Left renal cortex interstitium (tissue), 4 donors: ENCODE measurements at places on chromosomes 4 and X.

DNA sequence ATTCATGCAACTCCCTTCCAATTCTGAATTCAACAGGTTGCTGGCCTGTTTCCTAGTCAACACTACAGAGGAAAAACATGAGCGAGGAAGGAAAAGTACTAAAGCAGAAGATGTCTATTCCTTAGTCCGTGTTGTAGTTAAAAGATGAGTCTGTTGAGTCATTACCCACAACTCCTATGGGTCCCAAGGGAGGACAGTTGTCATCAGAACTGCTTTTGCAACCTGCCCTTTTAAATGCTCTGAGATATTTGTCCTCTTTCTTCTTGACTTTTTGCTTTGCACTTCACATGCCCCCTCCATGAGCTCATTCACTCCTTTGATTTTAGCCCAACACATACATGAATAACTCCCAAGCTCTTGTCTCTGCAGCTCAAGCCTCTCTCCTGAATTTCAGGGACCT is 119.2 kb downstream of the CORIN start:
- no peak for DNase-seq

- no peak for DNase-seq
Observed at GRCh38 chr4:590313-590841, 14.3 kb upstream of the TMEM271 start.

DNA sequence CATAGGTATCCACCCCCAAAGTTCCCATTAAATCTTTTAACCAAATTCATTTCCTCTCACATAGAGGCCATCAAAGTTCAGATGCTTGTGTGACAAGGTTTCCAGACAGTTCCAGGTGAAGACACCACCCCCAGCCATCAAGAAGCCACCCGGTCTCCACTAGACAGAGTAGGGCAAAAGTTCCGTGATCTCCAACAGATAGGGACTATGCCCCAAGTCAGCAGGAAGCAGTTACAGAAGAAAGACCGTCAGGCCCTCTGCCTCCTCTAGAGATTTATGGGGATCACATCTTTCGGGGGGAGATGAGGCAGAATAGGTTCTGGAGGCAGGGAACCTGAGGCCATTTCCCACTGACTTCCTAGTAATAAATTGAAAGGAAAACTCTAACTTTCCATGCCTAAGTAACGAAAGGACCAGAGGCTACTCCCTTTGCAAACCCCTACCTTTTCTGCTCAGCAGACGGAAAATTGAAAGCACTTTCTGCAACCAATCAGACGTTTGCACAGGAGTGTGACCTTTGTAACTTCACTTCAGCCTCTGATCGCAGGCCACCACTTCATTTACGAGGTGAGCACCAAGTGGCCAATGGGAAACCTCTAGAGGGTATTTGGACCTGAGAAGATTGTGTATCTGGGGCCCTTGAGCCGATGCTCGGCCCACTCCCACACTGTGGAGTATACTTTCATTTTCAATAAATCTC is 18.5 kb upstream of the ZNF280C start:
- no peak for DNase-seq

DNA sequence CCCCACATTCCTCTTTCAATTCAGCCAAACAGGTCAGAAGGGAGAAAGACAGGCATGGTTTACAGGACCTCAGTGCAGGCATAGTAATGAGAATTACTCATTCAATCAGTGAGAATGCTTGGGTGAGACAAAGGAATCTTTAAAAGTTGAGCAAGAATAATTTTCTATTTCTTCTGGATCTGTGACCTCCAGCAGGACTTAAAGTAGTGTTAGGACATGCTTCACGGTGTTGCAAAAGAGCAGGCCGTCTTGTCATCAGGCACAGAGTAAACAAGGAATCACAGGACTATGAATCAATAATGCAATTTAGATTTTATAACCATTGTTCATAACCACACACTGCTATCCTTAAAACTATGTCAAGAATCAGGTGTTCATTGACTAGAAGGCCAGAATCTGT is 130.6 kb upstream of the GLRA2 start:
- no peak for DNase-seq

DNA sequence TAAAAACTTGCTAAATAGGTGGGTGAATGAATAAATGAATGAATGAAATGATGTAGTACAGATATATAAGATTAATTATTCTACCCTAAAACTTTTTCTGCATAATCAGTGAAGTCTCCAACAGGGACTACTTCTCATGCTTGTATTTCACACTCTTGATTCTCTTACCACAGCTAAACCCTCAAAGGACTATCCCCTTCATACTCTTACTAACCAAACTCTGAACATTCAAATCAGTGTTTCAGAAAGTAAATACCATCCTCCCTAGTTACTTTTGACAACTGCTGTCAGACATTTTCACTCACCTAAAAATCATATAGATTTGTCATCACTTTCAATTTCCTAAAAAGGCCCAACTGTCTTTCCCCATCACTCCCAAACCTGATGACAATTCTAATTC is 234.3 kb upstream of the HHIP start:
- no peak for DNase-seq
